T-cell (primary cell): ENCODE measurements at places on chromosomes 6 and 20. TPM values are rescaled to one million over a fixed set of nuclear protein-coding genes. Genes with fewer than 3 reads are reported as not detected.

NKX2-2 gene
- total RNA-seq, result not detected

GRCh38 chr6:160057080-160057479, 64.5 kb upstream of the SLC22A1 start:
- DNase-seq, result no peak

UST gene
- total RNA-seq, result 2.7 TPM

- DNase-seq, result no peak
Observed at GRCh38 chr6:103629613-103630012, 1230.1 kb downstream of the HACE1 start.

MEP1A gene
- not detected for total RNA-seq

- DNase-seq, result peak; percentile 68
Observed at GRCh38 chr6:112027942-112028674, 25.8 kb upstream of the CCN6 start.

- no peak for DNase-seq
Observed at GRCh38 chr6:43283905-43284304, 14.2 kb upstream of the SLC22A7 start.

GRCh38 chr6:16199804-16200203, 38.6 kb upstream of the GMPR start:
- DNase-seq, result no peak

DNA sequence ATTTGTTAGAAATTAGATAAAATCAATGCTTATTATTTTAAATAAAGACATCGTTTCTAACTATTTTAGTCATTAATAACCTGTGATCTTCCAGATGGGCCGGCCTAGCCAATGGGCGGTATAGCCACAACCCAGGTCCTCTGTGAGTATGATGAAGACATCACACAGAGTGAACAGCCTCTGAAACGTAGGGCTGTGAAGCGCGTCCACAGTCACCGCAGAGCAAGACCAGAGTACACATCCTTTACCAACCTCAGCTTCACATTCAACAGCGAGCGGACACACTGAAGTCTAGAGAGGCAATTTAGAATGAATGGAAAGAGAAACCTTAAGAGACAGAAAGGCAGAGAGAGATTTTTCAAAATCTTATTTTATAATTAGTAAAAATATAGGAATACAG, 125.0 kb upstream of the RPS6KA2 start:
- no peak for DNase-seq

- DNase-seq, result no peak
Observed at GRCh38 chr20:46209930-46210671, 92.0 kb downstream of the CD40 start.

SLC17A2 gene
- not detected for total RNA-seq

- DNase-seq, result no peak
Observed at GRCh38 chr6:103042336-103042735, 1648.8 kb downstream of the GRIK2 start.

DNA sequence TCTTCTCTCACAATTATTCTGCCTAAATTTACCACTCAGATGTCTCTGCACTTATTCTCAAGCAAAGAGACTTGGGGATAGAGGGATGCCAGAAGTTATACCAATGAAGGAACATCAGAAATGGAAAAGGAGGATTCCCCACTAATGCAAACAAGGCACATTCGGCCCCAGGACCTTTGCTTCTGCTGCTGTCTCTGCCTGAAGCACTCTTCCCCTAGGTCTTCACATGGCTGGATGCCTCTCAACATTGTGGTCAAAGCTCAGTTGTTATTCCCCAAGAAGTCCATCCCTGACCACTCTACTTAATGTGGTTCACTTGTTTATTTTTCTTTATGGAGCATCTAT, 508.7 kb downstream of the DOK5 start:
- no peak for DNase-seq

DNA sequence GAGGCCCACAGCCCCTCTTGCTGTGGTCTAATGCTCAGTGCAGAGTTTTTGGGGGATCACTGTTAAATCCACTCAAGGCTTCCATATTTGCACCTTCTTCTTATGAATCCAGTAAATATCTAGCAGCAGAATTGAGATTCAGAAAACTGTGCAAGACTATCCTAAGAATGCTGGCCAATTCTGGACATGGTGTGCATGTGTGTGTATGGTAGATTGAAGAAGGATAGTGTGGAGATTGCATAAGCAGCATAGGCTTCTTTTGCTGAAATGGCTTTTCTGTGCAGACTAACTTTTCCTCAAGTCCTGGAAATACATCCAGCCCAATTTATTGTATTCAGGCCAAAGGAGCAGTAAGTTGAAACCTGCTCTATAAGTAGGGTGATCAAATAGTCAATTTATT, 39.7 kb downstream of the FBXO9 start:
- no peak for DNase-seq

- no peak for DNase-seq
Observed at GRCh38 chr6:42259841-42260395, 42.3 kb upstream of the MRPS10 start.

DNA sequence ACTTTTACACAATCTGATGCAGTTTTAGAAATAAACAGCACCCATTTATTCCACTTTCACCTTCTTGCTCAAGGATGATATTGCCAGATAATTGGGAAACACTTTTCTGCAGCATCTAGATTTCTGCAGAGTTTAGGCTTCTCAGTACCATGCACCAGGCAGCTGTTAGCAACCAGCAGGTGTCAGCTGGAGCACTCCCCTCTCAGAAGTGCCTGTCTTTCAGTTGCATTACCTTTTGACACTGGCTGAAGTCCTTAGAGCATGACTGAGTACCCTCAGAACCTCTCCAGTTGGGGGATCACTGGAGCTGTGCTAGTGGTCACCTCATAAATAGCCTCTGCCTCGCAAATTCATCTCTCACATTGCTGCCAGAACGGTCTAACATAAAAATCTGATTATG, 91.2 kb downstream of the DNAH8 start:
- no peak for DNase-seq

CD109 gene
- total RNA-seq, result 0.68 TPM

- DNase-seq, result no peak
Observed at GRCh38 chr6:158759966-158760617, 59.1 kb downstream of the EZR start.

GRCh38 chr6:22113026-22113766, 183.6 kb downstream of the PRL start:
- DNase-seq, result no peak

DNA sequence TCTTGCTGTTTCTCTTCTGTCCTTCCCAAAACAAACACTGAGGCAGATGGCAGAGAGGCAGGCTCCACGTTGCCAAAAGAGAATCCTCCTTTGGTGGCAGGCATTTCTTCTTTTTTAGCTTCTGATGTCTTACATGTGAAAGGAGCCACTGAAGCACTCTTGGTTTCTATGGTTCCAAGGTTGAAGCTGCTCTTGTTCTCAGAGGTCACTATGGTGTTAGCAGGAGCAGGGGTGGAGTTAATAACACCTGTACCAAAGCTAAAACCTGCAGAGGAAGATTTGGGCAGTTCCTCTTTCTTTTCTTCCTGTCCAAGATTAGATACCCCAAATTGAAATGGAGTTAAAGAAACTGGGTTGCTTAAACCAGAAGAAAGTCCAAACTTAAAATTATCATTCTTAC, 28.8 kb downstream of the FAM8A1 start:
- DNase-seq, result no peak

DNA sequence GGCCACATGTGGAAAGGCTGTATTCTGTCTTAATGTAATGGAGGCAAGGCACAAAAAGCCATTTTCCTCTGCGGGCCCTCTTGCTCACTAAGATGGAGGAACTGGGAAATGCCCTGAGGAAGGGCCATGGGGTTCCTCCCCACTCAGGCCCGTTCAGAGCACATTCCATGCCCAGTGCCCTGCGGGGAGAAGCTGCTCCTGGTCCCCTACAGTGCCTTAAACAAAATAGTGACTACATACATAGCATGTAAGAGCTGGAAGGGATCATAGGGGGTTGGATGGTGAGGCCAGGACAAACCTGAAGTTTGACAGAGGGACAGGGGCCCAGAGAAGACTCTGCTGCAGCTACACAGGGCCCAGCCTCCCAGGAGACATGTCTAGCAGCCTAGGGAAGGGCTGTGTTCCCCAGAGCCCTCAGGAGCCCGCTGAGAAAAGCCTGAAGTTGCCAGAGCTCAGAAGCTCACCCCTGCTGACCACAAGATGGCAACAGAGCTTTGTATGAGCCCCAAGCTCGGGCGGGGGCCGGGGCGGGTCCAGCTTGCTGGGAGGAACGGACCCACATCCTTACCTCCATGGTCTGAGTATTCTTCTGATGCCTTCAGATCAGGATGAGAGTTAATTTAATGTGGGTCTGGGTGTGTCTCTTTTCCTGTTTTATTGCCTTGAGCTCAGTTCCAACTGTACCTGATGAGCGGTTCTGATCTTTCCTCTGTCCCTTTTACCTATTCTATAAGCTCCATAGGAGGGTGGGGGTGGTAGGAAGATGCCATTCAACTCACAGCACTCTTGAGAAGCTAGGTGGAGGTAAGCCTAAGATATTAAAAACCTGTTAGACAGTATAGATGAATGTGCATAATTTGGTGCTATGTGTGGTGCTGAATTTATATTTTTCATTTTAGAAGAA, 242.9 kb downstream of the CDC5L start:
- no peak for DNase-seq

ADRM1 gene
- total RNA-seq, result 72.9 TPM

GRCh38 chr20:34250005-34250404, 8.8 kb downstream of the ASIP start:
- no peak for DNase-seq

DNA sequence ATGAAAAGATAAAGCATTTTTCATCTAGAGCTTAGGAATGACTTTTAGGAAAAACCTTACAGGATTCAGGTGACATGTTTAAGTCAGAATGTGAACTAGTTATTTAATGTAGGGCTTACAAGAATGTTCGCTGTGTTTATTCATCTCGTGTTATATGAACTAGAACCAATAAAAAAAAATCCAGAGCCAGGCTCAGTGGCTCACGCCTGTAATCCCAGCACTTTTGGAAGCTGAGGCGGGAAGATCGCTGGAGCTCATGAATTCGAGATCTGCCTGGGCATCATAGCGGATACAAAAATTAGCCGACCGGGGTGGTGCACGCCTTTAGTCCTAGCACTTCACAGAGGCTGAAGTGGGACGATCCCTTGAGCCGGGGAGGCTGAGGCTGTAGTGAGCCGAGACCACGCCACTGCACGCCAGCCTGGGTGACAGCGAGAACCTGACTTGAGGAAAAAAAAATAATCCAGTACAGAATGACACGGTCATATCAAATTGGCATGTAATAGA, 46.3 kb downstream of the OR2B2 start:
- DNase-seq, result no peak

DNA sequence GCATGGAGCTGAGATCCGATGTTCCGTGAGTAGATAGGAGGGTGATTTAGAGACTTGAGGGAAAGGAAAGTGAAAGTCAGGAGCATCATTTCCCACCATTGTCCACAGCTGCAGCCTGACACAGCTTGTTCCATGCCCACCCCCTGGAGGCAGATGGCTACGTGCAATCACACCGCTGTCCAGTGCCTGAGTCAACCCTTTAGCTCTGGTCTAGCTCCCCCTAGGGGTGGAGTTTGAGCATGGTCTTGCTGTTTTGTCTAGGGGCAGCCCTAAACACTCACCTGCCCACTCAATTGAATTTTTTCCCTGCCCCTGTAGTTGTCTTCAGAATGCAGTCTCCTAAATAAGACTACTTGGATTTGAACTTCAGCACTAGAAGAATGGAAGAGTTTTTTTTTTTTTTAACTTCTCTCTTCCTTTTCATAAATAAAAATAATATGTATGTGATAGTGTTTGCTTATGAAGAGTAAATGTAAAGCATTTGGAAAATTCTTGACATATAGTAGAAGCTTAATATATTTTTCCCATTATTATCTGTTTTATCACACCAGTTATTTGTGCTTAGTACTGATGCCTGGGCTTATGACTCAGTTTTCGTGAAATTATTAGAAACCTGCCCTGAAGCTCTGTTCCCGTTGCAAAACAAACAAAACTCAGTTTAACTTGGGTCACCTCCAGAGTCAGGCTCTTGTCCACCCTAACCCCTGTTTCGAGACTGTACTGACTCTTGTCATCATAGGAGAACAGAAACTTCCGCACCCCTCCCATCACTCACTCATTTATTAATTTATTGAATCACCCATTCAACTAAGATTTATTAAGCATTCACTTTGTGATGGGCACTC, 814.8 kb downstream of the MAFB start:
- DNase-seq, result no peak

KIF25 gene
- total RNA-seq, result not detected
